ENCODE measurements at places on chromosomes 6 and 20.

DNA sequence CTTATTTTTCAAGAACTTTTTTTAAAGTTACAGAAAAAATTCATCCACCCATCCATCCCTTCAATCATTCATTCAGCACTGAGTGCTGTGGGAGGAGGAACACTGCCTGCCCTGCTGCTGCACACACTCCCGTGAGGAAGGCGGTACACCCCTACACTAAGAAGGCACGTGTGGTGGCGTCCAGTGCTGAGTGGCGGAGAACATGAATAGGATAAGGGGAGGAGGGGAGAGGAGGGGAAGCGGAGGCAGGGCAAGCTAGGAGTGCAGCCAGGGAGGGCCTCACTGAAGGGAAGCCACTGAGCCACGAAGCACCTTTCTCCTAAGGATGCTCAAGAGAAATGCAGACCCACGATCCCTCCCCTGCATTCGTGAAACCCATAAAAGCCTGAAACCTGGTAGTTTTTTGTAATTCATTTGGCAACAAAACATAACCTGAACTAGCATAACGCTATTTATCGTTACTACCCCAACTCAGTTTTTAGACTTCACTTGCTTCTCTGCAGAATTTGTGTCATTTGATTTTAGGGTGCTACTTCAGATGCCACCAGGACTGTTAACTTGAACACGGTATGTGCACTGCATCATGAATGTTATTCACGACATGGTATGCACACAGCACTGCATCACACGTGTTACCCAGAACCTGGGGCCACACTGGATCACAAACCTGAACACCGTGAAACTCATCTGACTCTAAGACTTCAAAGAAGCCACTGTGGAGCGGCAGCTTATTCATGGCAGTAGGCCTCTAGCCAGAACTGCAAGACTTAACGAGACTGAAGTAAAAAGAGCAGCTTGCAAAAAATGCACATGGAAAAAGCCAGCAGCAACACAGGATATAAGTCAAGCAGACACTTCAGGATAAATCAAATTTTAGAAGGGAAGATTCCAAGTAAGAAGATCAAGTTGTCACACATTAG is 3.5 kb downstream of the RNASET2 start:
- no peak for DNase-seq

- peak; percentile 32 for DNase-seq
Observed at GRCh38 chr20:62219992-62220665, at the start of gene HRH3. HRH3 (minus strand) TSS chr20:62220278; CDS start chr20:62219970, 308 bp downstream.

DNA sequence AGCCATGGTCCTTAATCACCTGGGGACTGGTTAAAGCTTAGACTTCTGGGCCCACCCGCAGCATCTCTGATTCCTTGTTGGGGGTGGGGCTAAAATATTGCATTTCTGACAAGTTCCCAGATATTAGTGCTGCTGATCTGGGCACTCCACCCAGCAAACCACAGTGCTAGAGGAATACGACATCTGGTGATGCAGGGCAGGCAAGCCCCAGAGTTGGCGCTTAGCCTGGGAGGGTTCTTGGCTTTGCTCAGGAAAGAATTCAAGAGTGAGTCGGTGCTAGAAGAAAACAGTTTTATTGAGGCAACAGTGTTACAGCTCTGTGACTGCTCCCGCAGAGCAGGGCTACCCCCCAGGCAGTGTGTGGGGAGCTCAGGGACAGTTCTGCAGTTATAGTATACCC is 210.7 kb downstream of the TFAP2C start:
- no peak for DNase-seq

GRCh38 chr6:48713612-48714011 is 602.6 kb upstream of the PTCHD4 start:
- DNase-seq = no peak

- no peak for DNase-seq
Observed at GRCh38 chr20:9427430-9428291, 86.7 kb upstream of the LAMP5 start.
